ENCODE measurements at places on chromosomes 3 and 15.

GRCh38 chr3:100966049-100966491 is 27.2 kb downstream of the ABI3BP start:
- peak; percentile 23 for DNase-seq

DNA sequence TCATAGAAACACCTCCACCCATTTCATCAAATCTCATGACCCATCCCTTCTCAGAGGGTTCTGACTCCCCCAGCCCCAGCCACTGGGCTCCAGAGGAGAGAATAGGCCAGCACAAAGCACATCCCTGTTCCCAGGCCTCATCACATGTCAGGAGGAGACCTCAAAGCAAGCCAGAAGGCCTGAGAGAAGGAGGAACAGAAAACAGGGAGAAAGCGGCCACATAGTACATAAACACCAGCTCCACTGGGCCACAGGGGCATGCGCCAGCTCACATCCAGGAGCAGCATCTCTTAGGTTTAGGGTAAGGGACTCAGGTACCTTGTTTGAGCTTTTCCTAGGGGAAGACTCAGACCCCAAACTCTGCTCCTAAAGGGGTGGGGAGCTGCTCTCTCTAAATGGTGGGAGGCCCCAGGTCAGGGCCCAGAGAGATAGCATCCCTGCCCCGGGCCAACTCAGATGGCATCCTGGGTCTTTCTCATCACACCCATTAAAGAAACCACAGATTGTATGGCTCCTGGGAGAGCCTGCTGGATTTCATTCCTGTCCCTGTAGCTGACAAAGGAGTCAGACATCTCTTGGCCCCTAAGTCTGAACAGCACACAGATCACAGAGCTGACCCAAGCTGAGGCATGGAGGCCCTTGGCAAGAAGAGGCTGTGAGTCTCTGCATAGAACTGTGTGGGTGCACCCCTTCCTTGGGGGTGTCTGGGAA is 2.5 kb downstream of the SHF start:
- DNase-seq, result no peak

DNA sequence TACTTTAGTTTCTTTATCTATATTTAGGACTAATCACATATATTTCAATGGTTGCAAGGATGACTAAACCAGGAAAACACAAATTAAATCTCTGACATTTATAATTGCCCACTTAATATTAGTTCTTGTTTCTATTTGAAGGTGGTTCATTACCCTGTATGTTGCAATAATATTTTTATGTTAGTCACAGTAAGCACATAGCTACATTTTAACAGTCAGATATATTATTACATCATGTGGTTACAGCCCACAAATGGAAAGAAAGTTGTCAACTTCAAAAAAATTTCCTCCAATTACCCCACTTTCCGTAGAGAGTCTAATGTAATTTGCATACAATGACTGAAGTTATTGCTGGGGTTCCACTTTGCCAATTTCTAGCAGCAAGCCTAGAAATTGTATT is 114.6 kb downstream of the TUSC7 start:
- no peak for DNase-seq

GRCh38 chr3:172582712-172583111 is 59.5 kb upstream of the TNFSF10 start:
- peak; percentile 45 for DNase-seq

DNA sequence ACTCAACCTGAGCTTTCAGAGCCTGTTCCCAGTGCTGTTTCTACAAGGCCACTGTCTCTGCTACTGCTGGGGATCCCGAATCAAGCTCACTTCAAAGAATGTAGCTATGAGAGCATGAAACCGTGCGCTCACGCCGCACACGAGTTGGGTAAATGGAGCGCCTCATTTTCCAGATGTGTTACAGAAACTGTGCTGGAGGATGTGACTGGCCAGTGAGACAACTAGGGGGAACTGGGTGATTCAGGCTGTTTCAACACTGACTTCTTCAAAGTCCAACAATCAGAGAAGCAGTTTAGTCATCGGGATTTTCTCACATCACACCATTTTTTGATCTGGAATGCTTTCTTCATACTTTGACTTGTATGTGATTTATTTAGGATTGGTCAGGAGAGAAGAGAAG is 3.5 kb downstream of the ZNF710 start:
- peak; percentile 99 for DNase-seq

Measured in GM23248 (cell line).